Activated CD8-positive, alpha-beta memory T cell treated with anti-CD3 and anti-CD28 coated beads, Interleukin-2, amount 50 U/mL, for 48 hours (primary cell): ENCODE measurements at places on chromosomes 16 and 17.

GRCh38 chr17:37737081-37737480, 7.8 kb downstream of the HNF1B start:
- DNase-seq, result no peak

DNA sequence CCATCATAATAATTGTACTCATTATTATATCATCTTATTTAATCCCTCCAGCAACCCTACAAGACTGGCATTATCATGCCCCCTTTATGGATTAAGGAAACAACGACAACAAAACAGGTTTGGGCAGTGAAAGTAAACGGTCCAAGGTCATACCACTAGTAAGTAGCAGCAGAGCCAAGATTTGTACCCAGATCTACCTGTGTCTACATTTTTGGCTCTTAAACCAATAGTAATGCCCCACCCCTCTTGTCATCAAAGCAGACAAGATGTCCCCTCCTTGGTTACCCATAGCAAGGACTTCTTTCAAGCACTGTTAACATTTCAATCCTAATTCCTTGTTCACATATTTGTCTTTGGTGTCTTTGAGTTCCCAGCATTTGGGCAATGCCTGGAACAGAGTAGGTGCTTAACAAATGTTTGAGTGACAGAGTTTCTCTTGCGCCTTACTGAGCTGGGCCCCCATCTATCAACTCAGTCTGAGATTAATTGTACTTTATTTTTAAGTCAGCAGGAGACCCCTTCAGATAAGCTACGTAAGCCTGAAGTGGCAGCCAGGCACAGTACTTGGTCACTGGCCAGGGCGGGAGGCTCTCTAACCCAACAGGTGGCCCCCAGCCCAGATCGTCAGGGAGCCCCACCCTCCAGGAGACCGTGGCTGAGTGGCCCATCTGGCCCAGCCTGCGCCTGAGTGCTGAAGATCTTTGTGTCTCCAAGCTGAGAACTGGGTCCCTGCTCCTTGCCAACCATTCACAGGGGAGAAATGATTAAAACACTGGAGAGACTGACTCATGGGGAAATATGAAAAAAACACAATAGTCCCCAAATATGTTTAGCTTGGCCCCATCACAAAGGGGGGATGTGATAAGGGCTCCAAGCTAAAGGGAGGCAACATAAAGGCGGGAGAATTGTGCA, 75.8 kb downstream of the AXIN2 start:
- no peak for DNase-seq

DNA sequence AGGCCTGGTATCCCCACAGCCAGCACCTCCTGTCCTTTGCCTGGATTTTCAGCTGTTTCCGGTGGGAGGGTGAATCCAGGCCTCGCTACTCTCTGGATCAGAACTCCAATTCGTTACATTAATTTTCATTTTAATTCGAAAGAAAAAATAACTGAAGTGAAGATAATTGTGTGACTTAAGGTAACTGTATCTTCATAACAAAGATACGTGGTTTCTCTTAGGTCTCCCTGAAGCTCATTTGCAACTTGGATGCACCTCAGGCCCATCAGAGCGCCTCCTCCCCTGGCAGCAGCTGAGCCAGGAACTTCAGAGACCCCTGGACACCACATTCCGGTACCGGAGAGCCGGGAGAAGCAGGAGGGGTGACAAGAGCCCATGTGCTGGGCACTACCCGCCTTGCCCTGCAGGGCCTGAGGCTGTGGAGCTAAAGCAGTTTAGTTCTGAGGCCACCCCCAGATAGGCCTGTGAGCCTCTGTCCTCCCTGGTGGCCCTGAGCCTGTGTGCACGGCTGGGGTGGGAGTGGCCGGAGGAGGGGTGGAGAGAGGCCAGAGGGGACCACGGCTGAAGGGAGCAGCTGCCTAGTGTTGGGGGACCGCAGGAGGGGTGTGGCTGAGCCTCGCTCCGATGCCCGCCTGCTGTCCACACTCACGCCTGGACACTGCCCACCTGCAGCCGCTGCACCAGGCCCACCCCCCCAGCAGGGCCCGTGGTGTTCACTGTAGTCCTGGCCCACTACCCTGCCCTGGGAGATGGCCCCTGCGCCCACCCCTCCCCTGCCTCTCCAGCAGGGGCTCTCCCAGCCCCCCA, 11.4 kb upstream of the DUS1L start:
- DNase-seq, result no peak

DNA sequence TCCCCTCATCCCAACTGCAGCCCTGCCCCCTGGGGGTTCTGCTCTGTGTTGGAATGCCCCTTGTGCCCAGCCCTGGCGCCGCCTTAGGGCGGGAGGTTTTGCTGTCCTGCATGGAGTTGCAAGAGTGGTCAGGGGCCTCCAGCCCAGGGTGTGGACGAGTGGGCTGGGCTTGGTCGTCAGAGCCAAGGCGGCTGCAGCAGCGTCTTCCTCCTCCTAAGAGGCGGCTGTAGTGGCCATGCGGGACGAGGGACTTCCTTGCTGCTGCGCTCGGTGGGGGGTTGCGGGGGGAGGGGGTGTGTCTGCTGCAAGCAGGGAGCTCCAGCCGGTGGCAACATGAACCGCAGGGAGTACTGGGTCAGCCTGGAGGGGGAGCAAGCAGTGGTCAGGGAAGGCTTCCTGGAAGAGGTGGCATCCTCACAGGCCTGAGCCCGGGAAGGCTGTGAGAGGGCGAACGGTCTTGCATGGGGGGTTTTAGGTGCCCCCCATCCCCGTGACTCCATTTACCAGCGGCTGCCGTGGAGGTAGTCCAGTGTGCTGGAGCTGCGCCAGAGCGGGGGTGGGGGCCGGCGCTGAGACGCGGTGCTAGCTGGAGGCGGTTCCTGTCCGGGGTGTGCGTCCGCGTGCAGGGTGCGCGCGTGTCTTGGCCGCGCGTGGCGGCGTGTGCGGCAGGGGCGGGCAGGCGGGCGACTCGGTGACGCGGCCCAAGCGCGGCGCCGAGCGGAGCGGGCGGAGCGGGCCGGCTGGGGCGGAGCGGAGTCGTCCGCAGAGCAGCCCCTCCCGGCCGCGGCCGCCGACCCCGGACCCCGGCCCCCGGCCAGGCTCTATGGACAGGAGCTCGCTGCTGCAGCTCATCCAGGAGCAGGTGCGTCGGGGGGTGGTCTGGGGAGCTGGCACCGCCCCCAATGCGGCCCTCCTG, at the start of gene RHBDL1:
Gene RHBDL1 (plus strand): TSS at position 704 of the 916 bp plus-strand sequence. CDS start 120 bp downstream, at position 824.
- DNase-seq, result no peak

DNA sequence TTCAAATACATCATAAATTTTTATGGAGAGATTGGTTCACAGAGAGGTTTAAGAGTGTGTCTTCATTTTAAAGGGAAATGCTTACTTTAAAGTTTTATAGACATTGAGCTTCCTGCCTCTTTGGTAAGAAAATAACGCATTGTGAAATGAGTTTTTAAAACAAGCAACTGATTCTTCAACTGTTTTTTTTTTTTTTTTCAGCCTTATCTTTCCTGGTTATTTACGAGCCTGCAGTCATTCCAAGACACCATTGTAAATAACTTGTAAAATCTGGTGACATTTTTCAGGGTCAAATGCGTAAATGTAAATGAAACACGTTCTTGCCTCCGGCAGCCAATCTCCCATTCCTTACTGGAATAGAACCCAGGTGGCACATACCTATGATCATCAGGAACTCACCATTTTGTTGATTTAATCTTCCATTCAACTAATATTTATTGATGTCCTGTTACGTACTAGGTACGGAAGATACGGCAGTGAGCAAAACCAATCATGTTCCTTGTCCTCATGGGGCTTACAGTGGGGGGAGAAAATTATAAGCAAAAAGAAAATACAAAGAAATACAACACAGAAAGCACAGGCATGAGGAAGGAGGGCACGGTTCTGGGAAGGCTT, 33.2 kb upstream of the CDYL2 start:
- DNase-seq, result no peak
